Activated CD8-positive, alpha-beta T cell treated with anti-CD3 and anti-CD28 coated beads, Interleukin-2, amount 10 ng/mL, durations not matched to agents 7 days and 5 days (primary cell): ENCODE measurements at places on chromosomes 5 and 9. TPM values are rescaled to one million over a fixed set of nuclear protein-coding genes. Genes with fewer than 3 reads are reported as not detected.

GRIA1 gene
- not detected for total RNA-seq

FBXW11 gene
- 26.3 TPM for total RNA-seq

TUSC1 gene
- 0.21 TPM for total RNA-seq

STK32A gene
- not detected for total RNA-seq

SLC34A3 gene
- total RNA-seq, result not detected

RAB3C gene
- not detected for total RNA-seq

LCN15 gene
- total RNA-seq, result not detected

TRPM6 gene
- total RNA-seq, result not detected

DAB2IP gene
- total RNA-seq, result 0.08 TPM

WDR31 gene
- 0.47 TPM for total RNA-seq

ECSCR gene
- not detected for total RNA-seq

PLPPR1 gene
- not detected for total RNA-seq

CATSPER3 gene
- total RNA-seq, result 0.68 TPM

TAS2R1 gene
- not detected for total RNA-seq

OLFML2A gene
- total RNA-seq, result not detected

CLK4 gene
- total RNA-seq, result 26.4 TPM

LHX6 gene
- not detected for total RNA-seq

PPP1R26 gene
- total RNA-seq, result not detected

ZBTB5 gene
- total RNA-seq, result 9.4 TPM

SH3PXD2B gene
- 0.23 TPM for total RNA-seq

CSF2 gene
- total RNA-seq, result 0.61 TPM

IL5 gene
- 0.71 TPM for total RNA-seq
